ENCODE measurements at places on chromosomes 6 and 20.

GRCh38 chr20:45969712-45970634 lies 2.0 kb downstream of the ZNF335 start:
- DNase-seq: no peak

DNA sequence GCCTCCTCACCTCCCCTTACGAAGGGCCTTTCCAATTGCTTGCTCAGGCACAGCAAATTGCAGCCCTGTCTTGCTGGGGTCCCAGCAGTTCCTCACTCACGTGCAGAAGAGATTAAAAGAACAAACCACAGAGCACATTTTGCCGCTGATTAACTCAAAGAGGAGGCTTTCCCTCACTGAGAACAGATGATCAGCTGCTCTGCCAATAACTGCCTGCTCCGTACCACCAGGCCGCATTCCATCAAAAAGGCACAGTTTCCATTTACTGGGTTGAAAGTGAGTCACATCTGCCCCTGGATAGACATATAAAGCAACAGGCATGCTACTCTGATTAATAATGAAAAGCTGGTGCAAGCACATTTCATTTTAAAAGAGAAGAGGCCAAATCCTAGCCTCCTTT lies 446.8 kb downstream of the PTPRT start:
- DNase-seq: no peak

DNA sequence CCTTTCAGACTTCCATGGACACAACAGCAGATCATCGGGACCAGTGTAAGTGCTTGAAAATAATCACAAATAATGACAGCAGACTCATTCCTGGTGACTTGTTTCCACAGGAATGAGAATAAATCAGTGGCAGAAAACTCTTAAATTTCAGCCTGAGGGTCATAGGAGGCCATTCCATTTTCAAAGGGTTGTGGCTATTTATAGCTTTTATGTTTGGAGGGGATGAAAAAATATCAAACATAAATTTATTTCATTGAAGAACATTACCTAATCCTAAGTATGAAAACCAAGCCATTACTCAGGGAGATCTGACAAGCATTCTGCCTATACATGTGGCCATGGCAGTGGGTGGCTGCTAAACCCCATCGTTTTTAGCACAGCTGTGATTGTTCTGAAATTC lies 173.6 kb upstream of the CNR1 start:
- no peak for DNase-seq

DNA sequence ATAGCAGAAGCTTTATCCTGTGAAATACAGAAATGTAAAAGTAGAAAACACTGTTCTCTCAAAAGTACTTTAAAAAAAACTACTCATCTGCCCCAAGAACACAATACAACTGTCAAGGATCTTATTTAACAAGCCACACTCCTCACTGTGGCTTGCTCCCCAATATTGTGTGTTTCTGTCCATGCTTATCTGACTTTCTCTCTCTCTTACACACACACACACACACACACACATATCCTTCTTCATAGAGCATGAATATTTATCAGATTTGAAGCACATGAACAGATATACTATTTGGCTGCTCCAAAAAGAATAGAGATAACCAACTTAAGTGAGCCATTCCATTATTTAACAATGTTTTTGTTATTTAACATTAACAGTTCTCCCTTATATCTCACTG lies 3.6 kb upstream of the PHIP start:
- no peak for DNase-seq

GRCh38 chr20:51238675-51239305 lies 215.9 kb upstream of the KCNG1 start:
- no peak for DNase-seq

DNA sequence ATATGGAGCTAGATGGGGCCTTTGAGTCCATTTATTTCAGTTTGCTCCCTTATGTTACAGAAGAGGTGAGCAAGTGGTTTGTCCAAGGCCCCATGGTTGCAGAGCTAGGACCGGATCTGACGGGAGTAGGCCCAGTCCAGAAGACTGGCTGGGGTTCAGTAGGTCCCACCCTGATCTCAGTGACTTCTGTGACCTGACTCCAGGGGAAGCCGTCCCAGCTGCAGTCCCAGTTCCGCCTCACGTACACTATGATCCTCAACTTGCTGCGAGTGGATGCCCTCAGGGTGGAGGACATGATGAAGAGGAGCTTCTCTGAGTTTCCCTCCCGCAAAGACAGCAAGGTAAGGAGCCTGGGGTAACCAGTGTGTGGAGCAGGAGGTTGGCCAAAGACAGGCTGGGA lies 5.4 kb downstream of the DXO start:
- no peak for DNase-seq

DNA sequence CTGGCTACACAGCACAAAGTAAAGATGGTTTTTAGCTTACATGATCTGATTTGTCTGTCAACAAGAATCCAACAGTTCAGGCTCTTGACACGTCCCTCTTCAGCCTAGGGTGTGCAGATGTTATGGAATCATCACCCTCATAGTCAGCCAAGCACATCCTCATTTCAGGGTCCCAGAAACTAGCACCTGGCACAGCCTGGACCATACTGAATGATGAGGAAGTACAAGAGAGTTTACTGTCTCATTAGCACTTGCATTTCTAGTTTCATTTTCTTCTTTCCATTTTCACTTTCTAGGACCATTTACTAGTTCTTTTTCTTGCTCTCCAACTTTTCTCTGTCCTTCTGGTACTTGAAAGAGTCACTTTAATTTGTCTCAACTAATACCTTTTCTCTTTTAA lies 6.5 kb downstream of the RIPOR2 start:
- DNase-seq: no peak

- DNase-seq: no peak
These were observed 248.7 kb downstream of the RFPL4B start for GRCh38 chr6:112595841-112596240.

- DNase-seq: no peak
These were observed 8.0 kb upstream of the IDH3B start for GRCh38 chr20:2671977-2672376.

- DNase-seq: no peak
These were observed 42.0 kb downstream of the THEMIS start for GRCh38 chr6:127858727-127859391.

DNA sequence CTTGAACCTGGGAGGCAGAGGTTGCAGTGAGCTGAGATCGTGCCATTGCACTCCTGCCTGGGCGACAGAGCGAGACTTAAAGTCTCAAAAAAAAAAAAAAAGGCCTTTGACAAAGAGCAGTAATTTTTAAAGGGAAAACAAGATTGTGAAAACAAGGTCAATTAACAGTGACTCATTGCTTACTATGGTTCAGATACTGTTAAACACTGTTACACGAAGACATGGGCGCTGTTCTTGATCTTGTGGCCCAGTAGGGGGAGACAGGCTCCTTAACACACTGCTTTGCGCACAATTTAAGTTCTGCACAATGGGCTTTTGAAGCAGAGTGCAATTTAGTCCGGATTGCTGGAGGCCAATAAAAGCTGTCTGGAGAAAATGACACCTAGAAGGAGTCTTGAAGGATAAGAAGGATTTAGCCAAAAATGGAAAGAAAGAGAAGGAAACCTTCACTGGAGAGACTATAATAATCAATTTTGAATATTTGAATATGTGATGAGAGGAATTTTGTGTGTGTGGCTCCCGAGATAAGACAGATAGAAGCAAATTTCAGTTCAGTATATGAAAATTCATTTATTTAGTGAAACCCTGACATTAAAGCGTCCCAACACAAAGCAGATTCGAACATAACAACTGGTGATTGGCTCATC lies 6.0 kb upstream of the LATS1 start:
- no peak for DNase-seq

DNA sequence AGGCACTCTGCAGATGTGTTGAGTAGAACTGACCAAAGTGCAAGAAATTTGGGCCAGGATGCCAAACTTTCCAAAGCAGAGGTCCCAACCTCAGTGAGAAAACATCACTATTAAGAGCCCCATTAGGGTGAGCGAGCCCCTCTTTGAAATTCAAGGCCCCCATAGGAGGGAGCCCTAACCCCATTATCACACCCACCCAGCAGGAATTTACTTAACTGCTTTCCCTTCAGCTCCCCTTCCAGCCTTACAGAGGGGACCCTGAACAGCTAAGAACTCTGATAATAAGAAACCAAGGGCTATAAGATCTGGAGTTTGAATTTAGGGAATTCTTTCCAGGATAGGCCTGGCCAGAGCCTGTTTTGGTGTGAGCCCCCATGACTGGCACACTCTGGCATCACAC lies 130.6 kb downstream of the NFATC2 start:
- no peak for DNase-seq

DNA sequence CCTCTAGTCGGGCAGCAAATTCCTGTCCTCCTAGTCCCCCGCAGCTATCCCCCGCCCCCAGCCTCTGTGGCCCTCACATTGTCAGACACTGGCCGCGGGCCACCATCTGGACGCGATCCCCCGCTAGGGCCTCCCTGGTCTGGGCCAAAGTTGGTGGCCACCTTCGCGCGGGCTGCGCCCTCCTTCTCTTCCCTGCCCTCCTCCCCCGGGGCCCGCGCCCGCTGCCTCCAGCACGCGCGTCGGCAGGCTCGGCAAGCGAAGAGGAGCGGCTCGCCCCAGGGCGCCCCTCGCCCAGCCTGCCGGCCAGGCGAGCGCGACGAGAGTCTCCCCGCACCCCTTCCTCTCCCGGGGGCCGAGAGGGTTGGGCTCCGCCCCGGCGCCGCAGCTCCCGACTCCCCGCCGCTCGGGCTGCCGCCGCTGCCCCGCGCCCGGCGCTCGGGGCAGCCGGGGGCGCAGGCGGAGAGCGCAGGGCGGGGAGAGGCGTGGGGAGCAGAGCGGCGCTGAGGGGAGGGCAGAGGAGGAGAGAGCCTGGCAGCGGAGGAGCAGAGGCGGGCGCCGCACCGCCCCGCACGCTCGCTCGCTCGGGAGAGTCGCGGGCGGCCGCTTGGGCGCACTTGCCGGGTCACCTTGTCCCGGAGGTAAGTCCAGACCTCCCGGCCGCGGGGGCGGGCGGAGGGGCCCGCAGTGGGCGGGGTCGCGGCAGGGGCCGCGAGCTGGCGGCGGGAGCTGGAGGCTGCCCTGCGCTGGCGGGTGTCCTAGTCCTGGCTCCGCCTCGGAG lies at the start of gene SYNDIG1:
Gene SYNDIG1 (plus strand): TSS at position 514 of the 778 bp plus-strand sequence. CDS start 73,469 bp downstream, outside the sequence.
- DNase-seq: no peak

DNA sequence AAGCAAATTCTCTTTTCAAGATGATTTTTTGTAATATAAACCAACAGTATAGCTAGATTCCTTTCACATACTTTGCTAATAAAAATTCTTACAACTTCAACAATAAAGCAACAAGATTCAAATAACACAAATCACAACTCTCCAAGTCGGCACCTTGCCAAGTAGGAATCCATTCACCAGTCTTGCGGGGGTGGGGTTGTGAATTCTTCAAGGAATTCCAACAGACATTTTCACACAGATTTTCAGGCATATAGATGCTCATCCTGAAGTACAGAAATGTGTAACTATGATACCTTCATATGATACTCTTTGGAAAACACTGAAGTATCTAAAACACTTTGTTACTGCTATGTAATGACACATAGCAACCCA lies 36.5 kb downstream of the SCML4 start:
- no peak for DNase-seq

DNA sequence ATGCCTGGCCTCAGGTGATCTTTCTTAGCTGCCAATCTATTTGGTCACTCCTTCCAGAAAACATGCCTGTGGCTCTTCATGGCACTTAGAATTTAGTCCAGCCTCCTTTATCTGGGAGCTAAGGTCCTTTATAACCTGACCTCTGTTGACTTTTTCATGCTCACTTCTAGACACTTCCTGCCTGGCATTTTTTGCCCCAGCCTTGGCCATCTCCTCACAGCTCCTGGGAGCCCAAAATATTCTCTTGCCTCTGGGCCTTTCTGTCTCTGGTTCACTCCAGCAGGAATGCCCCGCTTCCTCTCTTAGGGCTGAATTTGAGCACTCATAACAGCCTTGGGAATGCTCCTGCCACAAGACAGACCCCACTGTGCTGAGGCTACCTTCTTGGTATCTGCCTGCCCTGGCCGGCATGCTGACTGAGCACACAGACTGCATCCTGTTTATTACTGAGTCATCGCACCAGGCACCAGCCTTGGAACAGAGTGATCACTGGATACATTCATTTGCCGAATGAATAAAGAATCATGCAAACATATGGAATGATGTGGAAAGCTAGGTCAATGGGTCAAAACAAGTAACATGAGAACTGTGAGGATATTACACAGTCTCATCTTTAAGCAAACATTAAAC lies 5.8 kb upstream of the EEF1E1 start:
- no peak for DNase-seq

DNA sequence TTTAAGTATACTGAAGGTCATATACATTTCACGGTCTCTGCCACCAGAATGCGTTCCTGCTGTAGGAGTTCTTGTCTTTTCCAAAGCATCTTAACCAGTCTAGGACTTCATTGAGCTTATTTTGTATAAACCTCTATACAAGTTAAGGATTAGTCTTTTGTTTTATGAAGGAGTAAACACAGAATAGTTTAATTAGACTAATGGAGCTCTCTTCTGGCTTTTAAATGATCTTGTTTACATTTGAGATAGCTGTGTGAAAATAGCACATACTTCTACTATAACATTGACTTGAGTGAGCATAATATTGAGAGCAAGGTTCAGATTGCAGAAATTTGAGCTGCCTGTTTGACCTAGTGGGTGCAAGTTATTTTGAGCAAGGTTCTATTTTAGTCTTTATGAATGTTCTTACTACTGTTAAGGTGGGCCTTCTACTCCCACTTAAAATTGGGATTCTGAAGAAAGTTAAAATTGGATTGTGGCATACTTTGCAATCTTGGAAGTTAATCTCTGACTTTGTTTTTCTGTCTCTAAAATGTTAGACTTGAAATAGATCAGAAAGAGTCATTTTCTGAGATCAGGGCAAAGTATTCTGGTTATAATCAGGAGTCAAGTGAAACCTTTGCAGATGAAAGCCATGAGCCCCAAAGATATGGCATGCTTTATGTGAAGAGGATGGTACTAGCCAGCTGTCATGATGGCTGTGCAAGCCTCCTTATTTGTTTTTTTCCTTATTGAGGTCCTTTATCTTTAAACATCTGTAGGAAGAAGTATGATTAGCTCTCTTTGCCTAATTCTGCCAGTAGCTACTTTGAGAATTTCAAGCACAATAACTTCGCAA lies 41.8 kb downstream of the RPRD1B start:
- no peak for DNase-seq

DNA sequence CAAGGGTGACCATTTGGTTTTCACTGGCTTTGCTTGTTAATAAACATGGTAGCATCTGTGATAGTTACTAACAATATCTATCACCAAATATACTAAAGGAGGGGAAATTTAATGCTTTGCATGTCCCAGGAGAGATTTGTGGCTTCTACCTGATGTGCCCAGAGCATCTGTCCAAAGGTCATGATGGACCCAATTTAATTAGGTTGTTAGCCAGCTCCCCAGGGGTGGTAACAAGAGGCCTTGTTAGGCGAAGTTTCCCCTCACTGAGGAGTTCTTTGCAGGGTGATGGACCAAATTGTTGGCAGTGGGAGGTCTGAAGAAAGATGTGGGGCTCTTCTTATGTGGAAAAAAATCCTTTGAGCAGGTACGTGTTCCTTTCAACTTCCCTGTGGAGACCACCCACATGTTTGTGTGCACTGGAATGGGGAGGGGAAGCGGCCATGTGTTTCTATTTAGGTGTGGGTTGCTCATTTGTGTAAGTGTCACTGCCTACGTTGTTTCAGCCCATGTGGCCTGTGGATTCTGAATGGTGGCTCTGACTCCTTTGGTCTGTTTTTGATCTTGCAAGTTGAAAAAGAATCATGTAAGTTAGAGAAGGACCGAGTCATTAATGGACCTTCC lies 137.6 kb downstream of the CLIC5 start:
- no peak for DNase-seq

- DNase-seq: no peak
These were observed 366.5 kb downstream of the FOXA2 start for GRCh38 chr20:22217712-22218352.

GRCh38 chr6:45614488-45615285 lies 237.0 kb upstream of the SUPT3H start:
- DNase-seq: no peak
